Stimulated activated CD4-positive, alpha-beta T cell treated with anti-CD3 and anti-CD28 coated beads, Interleukin-1b, Interleukin-23, amount 100 ng/mL, for 1 hour (primary cell): ENCODE measurements at places on chromosomes 1 and 21.

DNA sequence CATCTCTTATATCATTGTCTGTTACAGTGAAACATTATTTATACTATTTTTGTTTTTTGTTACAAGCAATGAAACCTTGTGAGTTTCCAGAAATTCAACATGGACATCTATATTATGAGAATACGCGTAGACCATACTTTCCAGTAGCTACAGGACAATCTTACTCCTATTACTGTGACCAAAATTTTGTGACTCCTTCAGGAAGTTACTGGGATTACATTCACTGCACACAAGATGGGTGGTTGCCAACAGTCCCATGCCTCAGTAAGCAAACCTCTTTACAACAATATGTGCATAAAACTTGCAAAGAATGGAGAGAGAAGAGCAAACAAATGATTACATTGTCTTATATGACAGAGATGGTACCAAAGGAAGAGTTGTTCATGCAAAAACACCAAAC lies 22.4 kb downstream of the CFHR4 start:
- DNase-seq = no peak

DNA sequence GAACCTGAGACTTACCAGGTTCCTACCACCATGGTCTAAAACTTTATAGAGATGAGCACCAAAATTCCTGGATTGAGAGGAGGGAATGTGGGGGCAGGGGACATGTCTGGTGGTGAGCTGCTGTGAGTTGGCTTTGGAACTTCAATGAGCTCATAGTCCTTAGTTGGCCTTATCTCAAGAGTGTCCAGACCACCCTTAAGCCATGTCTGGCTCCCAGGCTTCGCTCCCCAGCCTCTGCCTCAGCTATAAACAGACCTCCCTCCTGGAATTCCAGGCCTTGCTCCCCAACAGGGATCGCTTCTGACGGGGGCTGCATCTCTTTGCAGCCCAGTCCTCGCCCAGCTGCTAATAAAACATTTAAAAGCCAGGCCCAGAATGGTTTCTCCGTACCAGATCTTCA lies 19.5 kb downstream of the ATF3 start:
- DNase-seq = no peak

GRCh38 chr1:201098992-201099677 lies 13.1 kb downstream of the CACNA1S start:
- DNase-seq = no peak

GRCh38 chr1:52348704-52349300 lies 17.2 kb downstream of the CC2D1B start:
- no peak for DNase-seq

- DNase-seq = no peak
These were observed 96.4 kb upstream of the CACNA1E start for GRCh38 chr1:181386951-181387350.

GRCh38 chr1:9281071-9281827 lies 11.4 kb upstream of the SPSB1 start:
- DNase-seq = no peak

DNA sequence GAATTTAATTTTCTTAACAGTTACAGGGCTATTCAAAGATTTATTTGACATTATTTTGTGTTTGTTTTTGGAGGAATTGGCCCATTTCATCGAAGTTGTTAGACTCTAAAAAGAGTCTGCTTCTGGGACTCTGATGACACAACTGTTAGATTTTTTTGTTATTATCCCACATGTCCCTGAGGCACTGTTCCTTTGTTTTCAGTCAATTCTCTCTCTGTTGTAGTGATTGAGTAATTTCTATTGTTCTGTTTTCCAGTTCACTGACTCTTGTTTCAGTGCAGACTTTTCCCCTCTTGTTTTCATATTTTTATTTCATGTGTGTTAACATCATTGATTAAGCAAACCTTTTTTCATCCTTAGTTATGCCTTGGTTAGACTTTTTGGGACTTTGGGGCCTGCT lies 325.0 kb downstream of the ZNF326 start:
- DNase-seq = no peak

DNA sequence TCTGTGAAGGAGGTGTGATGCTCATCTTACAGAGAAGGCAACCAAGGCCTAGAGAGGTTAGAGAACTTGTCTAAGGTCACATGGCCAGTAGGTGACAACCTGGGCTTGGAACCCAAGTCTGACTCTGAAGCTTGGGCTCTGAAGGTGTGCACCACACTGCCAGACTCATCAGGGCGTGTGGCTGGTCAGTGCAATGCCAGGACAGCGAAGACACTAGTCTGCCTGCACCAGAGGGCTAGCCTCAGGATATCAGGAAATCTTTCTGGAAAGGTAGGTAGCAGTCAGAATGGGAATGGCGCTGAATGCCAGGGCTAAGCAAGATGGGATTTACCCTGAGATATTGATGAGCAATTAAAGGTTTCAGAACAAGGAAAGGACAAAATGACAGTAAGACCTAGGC lies 34.9 kb downstream of the ELK4 start:
- DNase-seq = no peak

DNA sequence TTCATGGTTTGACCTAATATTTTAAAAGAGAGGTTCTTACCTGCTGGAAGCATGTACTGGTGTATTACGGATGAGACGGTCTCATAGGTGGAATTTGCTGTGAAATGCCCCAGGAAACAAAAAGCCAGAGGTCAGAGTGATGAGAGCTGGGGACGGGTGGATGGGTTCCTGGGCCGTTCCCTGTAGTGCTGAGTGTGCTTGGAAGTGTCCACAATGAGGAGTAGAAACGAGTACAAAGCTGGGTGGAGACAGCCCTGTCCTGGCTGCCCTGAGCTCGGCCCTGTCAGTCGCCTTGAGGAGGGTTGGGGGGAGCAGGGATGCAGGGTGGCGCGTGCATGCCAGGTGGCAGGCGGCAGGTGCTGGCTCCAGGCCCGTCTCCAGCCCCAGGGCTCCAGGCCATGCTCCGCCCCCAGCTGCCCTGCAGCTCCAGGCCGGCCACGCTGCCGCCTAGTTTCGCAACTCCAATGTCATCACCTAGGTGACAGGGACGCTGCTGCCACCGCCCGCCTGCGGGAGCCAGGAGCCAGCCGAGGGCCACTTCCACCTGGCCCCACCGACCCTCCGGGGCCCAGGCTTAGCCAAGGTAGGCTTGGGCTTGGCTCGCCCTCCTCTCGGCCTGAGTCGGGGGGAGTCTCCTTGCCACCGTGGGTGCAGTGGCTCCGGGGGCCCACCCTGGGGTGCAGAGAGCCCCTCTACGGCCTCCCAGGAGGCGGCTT lies 16.4 kb downstream of the TP73 start:
- DNase-seq = no peak

DNA sequence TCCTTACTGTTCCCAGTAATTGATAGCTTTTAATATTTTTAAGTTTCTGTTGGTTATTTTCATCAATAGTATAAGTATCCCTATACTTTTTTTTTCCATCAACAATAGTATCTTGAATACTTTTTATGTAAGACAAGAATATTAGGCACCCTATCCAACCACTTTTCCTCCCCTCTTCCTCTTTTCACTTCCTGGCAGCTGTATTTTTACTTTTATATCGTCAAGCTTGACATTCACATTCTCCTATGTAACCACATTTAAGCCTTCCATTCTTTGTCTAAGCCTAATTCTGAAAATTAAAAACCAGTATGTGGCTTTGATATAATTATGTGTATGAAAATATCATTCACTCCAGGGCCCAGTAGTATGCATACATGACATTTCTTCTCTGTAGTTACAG lies 9.3 kb downstream of the TMEM39B start:
- DNase-seq = no peak

DNA sequence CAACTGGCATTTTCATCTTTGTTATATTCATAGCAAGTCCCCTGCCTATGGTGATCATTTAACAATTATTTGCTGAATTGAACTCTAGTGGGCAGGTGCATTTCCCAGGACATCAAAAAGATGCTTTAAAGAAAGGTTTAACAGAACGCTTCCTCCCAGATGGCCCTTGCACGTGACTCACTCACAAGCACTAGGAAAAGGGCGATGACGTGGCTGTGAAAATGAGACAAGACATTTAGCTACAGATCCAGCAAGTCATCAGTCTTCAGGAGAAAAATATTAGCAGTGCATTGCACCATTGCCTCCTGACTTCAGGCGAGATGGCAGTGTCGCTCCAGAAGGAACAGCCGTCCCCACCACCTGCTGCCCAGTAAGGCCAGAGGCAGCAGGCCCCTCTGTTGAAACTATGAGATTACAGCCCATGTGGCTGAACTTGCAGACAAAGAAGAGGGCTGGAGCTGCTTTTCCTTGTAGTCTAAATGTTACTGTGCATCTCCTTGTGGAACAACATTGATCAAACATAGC lies 37.2 kb downstream of the DSCAM start:
- DNase-seq = no peak

GRCh38 chr21:39674801-39675200 lies 62.1 kb downstream of the B3GALT5 start:
- DNase-seq = no peak

- no peak for DNase-seq
These were observed 19.6 kb downstream of the BACH1 start for GRCh38 chr21:29318354-29318753.
